NCI-H446 treated with DMSO at 0.1 percent for 48 hours (cell line): ENCODE measurements at places on chromosomes 7 and 10.
A peak's percentile ranks its signal among the peaks of the same experiment; 100 is the strongest.

- DNase-seq = no peak
Observed at GRCh38 chr7:27871866-27872265, 131.9 kb downstream of the TAX1BP1 start.

- DNase-seq = no peak
Observed at GRCh38 chr10:101256387-101256786, 27.1 kb upstream of the LBX1 start.

- DNase-seq = no peak
Observed at GRCh38 chr7:118245267-118246040, 20.9 kb downstream of the ANKRD7 start.

GRCh38 chr10:60206735-60207134, 182.9 kb downstream of the ANK3 start:
- DNase-seq = no peak

DNA sequence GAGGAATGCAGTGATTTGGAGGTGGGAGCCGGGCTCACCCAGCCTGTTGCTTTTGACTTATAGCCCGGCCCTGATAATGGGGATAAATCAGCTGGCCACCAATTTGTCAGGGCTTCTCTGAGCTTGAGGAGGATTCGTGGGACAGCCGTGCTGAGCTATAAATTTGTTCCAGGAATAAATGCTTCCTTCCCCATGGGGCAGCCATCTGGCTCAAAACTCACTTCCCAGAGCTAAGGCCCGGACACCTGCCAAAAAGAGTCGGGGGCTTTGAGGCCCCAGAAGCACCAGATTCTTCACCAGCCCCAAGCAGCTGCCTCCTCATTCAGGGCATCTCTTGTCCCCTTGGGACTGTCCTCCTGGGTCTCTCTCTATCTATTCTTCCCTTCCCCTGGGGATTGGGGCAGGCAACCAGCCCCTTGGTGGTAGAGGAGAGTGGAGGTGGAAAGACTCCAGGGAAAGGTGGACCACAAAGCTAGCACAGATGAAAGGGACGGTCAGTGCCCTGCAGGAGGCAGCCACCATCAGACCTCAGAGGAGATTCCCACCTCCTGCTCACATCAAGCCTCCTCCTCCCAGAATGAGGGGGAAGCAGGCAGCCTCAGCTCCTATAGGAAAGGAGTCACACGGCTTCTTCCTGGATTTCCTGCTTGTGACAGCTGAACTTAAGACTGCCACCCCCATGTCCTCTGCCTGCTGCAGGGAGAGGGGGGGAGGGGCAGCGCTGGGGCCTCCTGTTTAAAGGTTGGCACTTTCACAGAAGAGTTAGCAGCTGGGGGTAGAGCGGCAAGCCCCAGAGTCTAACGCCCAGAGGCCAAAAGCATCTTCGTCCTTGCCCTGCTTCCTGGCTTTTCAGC, 44.2 kb upstream of the LRRC4 start:
- no peak for DNase-seq

DNA sequence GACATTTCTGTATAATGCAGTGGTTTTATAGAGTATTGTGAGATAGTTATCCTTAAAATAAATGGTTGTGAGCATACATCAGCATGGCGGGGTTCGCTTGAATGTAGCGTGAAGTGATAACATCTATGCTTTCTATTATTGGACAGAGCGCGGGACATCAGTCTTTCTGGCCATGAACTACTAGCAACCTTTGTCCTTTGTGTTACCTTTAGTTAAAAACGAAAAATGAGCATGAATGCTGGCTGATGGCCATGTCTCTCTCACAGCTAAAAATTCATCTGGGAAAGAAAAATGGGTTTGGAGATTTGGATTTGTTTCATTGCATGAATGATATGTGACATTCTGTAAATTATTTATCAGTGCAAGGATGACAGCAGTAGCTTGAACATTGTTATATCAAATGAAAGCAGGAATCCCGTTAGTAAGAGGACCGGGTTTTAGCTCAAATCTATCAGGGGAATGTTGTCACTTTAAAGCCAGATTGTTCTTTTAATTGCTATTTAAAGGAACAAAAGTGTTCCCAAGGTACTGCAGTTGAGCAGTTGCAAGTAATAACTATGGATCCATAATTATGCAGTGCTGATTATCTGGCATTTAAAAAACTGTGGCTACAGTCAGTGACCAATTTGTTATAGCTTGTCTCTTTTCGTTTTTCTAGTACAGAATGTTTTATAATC, 131.0 kb downstream of the KAT6B start:
- no peak for DNase-seq

- DNase-seq = no peak
Observed at GRCh38 chr7:133040674-133041073, 41.2 kb downstream of the CHCHD3 start.

GRCh38 chr10:71253981-71254818, 41.8 kb downstream of the UNC5B start:
- no peak for DNase-seq

DNA sequence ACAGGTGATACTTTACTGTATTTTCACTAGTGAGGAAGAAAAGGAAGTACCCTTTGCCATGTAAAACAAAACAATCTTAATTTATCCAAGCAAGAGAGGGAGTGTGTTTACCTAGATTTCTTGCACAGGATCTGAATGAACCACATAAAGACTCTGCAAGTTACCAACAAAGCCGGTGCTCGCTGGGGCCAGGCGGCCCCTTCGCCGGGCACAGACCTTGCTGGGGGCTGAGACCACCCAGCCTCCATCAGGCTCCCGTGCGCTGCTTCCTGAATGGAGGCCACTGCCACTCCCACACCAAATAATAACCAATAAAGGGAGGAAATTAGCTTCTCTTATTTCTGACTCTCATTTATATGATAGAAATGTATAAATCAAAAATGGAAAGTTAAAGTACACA, 625.0 kb upstream of the ADARB2 start:
- no peak for DNase-seq

DNA sequence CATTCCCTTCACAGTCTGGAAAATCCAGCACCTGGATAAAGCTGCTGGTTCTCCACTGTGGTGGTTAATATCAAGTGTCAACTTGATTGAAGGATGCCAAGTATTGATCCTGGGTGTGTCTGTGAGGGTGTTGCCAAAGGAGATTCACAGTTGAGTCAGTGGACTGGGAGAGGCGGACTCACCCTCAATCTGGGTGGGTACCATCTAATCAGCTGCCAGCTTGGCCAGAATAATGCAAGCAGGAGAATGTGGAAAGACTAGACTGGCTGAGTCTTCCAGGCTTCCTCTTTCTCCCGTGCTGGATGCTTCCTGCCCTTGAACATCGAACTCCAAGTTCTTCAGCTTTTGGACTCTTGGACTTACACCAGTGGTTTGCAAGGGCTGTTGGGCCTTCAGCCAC, 48.4 kb downstream of the C10orf143 start:
- no peak for DNase-seq

GRCh38 chr7:90211391-90212148, at the start of gene STEAP2:
TSS of gene STEAP2 (plus strand) at chr7:90211740. CDS start at chr7:90225083, 13,343 bp downstream.
- peak; percentile 8 for DNase-seq

DNA sequence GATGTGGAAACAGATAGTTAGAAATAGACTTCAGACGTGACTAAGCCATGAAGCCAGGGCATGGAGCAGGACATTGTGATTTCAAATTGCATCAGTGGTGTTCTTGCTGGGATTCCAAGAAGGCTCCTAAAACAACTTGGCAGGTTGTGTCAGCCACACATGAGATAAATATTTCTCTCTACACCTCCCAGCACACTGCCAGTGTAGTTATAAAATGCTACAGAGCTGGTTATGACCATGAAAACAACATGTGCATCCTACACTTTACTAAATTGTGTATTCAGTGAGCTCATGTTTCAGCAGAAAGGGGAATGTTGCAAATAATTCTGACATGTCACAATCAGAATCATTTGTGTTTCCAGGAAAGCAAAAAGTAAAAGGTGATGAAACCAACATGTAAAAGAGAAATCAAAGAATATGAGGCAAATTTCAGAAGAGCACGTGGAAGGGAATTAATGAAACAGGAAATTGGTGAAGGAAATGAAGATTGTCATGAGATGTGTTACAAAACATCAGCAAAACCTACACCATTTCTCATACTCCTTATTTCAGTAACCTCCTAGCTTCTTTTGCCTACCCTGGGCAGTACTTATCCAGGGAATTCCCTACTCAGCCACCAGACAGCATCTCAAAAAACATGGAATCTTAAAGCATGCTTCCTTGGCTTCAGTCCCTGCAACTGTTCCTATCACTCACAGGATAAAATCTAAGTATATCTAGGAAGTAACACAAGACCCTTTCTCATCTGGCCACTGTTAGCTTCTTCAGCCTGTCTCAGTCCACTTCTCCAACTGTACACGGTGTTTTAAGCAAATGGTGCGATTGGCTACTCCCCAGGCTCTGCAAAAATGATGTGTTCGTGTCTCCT, 5.8 kb upstream of the CYP3A7 start:
- DNase-seq = no peak

DNA sequence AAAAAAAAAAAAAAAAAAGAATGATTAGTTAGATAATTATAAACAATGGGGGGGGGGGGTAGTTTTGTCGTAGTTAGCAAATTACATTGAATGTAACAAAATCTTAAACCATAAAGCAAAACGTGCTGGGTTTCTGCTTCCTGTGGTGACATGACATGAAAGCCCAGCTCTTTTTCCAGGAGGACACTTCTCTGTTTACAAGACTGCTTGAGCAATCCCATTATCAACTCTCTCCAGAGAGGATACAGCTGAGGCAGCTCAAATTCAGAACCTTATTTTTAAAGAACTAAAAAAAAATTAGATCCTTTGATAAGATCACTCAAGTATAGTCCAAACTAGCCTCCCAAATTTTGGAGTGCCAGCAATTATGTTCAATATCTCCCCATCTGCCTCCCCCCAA, 58.6 kb downstream of the ADRB1 start:
- DNase-seq = no peak

DNA sequence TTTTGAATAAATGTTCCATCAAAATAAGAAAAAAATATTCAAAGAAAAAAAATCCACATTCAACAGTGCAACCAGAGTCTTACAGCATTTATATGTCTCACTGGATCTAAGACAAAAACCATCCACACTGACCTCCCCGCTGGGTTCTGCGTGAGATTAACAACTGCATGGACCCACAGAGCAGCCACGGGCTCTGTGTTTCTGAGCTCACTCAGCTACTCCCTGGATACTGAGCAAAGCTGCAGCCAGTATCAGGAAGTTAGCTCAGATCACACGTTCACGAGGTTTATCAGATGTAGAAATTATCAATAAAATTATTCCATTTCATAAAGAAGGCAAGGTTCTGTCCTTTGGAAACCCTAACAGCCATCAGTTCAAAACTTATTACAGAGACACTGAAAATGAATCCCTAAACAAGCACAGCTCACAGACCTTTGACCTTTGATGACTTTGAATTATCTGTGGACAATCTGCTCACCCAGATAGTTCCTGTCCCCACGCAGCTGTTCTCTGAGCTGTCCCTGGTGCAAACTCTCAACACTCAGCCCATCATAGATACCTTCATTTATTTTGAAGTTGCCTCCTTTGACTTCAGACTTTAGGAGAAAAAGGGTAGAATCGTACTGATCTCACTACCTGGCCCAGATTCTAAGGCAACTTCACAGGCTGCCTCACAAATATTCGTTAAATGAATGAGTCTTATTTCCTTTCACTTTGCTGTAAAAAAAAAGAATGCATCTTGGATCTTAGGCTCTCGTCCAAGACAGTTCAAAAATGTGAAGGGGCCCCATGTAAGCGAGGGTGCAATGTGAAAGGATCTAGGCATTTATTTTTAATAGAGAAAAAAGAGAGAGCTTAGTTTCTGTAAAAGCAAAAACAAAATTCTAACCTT, 67.7 kb upstream of the SVIL start:
- no peak for DNase-seq

DNA sequence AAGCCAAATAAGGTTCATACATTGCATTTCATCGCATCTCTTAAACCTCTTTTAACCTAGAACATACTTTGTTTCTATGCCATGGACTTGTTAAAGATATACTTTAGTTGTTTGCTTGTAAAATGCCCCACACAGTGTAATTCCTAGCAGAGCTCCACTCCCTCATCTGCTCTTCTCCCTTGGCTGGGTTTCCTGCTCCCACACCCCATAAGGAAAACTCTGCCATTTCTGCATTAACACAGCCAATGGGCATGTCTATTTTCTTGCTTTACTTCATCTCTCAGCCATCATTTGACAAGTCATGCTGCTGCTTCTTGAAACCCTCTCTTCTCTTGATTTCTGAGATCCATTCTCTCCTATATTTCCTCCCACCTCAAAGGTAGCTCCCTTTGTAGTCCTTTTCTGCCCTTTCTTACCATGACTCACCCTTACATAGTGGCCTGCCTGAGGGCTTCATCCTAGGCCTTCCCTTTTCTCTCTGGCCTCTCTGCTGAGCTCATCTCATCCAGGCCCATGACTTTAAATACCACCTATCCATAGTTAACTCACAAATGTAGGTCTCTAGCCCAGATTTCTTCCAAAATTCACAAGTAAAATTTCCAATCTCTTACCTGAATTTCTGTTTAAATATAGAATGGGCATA, 471.4 kb downstream of the ADRA2A start:
- DNase-seq = no peak

DNA sequence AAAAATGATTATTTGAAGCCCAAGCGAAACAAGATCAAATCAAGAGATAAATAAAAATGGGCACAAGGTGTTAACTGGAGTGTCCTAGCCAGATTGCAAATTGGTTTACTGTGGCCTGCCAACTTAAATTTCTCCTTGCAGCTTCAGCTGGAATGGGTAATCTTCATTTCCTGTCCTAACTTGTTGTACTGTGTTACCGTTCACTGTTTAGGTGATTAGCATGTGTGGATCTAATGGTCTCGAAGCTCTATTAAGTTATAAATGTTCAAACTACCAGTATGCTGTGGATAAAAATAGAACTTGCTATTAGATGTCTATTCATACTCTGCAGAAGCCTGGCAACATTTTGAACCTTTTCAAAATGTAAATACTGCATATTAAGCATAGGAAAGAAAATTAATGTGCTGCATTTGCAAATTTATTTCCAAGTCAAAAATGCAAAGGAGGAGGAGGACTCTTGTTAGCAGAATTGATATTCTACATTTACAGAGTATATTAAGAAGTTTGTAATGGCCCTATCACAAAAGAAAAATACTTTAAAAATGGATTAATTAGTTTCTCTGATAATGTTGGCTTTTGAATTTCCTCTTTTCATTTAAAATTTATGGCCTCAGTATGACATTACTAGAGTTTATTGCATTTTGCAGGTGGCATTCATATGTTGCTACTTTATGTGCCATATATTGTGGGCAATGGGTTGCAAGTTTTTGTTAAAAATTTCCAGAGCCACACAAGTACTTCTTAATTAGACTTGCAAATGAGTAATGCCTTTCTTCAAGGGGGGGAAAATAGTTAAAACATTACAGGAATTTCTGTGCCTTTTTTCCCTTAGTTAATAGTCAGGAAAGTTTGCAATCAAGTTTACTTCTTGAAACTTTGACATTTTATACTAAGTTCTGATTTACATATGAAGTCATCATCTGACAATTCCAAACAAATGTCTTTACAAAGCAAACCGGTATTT, 92.1 kb downstream of the CABCOCO1 start:
- DNase-seq = peak; percentile 35

- DNase-seq = no peak
Observed at GRCh38 chr10:74643596-74643975, 182.8 kb upstream of the KAT6B start.

DNA sequence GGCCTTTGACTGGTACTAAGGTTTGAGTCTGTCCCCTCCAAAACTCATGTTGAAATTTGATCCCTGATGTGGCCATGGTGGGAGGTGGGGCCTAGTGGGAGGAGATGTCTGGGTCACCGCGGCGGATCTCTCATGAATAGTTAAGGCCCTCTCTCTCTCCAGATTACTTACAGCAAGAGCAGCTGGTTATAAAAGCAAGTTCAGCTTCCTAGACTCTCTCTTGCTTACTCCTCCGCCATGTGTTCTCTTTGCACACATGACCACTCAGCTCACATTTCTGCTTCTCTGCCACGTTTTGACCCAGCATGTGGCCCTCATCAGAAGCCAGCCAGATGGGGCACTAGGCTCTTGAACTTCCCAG, 29.9 kb upstream of the ZMIZ1 start:
- DNase-seq = peak; percentile 20
